Stimulated activated CD4-positive, alpha-beta T cell treated with anti-CD3 and anti-CD28 coated beads, TNF-alpha, amount 100 ng/mL, for 24 hours (primary cell): ENCODE measurements at places on chromosomes 1 and 21.
A peak's percentile ranks its signal among the peaks of the same experiment; 100 is the strongest.

DNA sequence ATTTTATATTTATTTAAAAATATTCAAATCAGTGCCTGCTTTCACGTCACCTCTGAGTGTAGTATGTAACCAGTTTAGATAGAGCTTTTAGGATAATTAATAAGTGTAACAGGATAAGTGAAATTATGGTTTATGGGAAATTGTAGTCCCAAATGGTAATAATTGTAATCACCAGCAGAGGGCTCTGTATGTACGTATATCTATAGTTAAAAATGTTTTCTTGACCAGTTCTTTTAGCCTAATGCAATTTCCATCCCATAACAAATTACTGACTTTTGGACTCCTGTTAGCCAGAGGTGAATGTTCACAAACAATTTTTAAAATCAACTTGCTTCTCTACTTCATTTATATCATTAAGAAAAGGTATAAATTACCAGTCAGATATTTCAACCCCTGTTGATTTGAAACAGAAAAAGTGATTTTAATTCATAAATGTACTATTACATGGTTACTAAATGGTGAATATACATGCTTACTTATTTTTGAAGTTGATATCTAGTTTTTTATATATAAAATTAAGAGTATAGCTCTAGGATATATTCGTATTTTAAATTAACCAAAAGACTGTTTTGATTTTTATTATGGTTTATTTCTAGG lies 25.3 kb downstream of the SLC30A7 start:
- DNase-seq = no peak

GRCh38 chr1:53678938-53679825 lies 59.8 kb downstream of the GLIS1 start:
- no peak for DNase-seq

GRCh38 chr1:214044438-214045214 lies 56.9 kb downstream of the PROX1 start:
- DNase-seq = no peak

- DNase-seq = no peak
These were observed 21.7 kb upstream of the LAMC2 start for GRCh38 chr1:183164340-183164739.

DNA sequence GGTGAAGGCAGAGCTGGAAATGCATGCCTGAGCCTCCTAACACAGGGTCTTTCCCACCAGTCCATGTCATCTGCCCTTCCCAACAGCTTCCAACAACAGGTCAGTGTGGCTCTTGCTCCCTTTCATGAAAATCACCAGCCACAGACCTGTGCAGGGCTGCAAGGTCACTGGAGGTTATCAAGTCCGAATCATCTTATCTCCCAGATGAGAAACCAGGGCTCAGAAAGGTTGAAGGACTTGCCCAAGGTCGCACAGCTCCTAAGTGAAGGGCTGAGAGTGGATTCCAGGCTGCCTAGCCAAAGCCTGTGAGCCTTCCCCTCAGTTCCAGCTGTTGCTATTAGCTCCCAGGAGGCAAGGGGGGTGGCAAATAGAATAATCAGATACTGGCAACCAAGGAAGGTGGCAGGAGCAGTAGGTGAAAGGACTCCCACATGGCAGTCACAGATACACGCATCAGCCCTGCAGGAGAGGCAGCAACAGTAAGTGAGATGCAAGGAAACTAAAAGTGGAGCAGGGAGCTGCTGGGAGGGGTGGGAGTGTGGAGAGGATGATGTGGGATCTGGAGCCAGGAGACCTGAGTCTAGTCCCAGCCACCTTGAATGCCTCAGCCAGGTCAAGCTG lies 74.2 kb downstream of the SSBP3 start:
- DNase-seq = no peak

- no peak for DNase-seq
These were observed 10.7 kb upstream of the DNMT3L start for GRCh38 chr21:44272284-44272858.

GRCh38 chr1:228736844-228737445 lies 1.7 kb downstream of the RHOU start:
- DNase-seq = no peak

- DNase-seq = no peak
These were observed 30.4 kb upstream of the CR2 start for GRCh38 chr1:207423560-207424292.

GRCh38 chr1:169102567-169102966 lies 3.9 kb upstream of the ATP1B1 start:
- no peak for DNase-seq

GRCh38 chr1:111903871-111904449 lies 85.5 kb downstream of the KCND3 start:
- DNase-seq = no peak

DNA sequence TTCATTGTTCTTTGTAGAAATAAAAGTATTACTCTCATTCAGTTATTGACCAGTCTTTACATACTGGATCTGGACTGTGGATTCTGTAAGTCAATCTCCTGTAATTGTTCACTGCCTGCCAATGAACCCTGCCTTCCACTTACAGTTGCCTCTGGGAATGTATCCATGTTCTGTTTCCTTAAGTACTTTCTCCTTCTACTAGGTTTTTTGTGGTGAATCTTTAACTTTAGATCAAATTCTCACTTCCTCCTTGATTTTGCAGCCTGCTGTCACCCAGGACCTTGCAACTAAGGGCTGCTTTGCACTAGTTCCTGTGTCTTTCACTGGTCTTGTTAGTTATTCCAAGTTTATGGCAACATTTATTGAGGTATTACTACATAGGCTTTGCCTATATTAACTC lies 28.2 kb upstream of the ANKRD13C start:
- DNase-seq = no peak

DNA sequence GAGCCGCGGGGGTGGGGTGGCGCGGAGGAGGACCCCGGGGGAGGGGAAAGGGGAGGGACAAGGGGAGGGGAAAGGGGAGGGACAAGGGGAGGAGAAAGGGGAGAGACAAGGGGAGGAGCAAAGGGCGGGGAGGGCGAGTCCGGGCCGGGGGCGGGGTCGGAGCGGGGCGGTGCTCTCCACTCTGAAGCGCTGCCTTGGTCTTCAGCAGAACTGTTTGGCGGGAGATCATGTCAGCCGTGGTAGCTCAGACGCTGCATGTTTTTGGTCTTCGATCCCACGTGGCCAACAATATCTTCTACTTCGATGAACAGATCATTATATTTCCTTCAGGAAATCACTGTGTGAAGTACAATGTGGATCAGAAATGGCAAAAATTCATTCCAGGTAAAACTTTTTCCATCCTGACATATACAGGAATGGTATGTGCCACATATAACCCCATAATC lies 420 bp downstream of the CFAP57 start:
- DNase-seq = peak; percentile 84

DNA sequence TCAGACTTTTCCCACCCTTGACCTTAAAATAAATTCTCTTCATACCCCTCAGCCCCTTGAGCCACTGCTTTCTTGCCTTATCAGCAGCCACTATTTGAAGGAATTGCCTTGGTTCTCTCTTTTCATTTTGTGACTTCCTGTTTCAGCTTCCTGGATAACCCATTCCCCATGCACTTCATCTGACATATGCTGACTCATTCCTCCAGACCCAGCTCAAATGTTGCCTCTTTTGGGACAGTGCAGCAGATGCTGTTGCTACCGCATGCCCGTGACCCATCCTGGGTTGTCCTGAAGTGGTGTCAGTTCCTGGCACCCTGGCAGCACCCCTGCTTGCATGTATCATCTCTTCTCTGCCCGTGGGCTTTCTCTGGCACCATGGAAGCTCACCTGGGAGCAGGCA lies 496.1 kb downstream of the PTPRU start:
- no peak for DNase-seq

GRCh38 chr1:3518256-3518655 lies 63.8 kb downstream of the ARHGEF16 start:
- no peak for DNase-seq

GRCh38 chr1:200336901-200337391 lies 72.9 kb downstream of the ZNF281 start:
- DNase-seq = no peak

DNA sequence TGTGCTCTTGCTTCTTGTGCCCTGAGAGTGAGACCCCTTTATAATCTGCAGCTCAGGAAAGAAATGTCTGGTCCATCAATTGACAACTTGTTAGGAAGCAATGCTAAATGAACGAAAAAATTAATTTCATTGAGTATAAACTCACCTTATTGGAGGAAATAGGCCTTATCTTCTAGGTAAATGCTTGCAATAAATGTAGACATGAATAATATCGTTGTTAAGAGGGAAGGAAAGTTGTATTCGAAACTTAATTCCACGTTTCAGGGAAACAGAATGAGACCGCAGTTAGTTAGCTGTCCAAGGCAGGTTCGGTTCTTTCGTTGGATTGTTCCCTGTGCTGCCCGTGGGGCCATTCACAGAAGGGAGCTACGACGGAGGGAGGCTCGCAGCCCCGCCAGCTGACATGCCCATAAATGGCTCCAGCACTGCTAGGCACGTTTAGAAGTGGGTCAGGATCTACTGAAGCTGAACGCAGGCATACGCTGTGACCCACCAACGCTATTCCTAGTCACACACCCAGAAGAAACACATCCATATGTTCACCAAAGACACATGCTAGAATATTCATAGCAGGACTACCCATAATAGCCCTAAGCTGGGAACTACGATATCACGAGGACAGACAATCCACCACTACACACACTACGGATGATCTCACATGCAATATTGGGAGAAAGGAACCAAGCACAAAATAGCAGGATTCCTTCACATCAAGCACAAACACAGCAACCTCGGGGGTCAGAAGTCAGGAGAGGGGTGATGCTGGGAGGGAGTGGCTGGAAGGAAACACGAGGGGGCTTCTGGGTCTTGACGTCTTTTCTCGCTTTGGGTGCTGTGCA lies 56.2 kb upstream of the LBR start:
- no peak for DNase-seq

GRCh38 chr1:245996811-245997210 lies 510.3 kb downstream of the SMYD3 start:
- DNase-seq = no peak

- no peak for DNase-seq
These were observed 3.3 kb downstream of the B3GALT2 start for GRCh38 chr1:193183019-193183627.

- no peak for DNase-seq
These were observed 19.8 kb downstream of the CCT8 start for GRCh38 chr21:29053656-29054055.

DNA sequence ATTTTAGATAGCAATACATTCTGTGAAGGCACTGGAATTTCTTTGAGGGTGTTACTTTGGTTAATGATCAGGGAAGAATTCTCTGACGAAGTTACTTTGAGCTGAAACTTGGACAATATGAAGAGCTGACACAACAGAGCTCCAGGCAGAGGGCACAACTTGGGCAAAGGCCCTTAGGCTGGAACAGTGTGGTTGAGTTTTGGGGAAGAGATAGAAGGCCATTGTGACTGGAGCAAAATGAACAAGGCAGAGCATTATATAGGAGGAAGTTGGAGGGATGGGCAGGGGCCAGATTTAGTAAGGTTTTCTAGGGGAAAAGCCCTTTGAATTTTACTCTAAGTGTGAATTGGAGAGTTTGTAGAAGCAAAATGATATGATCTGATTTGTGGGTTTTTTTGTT lies 30.9 kb downstream of the LMO4 start:
- DNase-seq = no peak

DNA sequence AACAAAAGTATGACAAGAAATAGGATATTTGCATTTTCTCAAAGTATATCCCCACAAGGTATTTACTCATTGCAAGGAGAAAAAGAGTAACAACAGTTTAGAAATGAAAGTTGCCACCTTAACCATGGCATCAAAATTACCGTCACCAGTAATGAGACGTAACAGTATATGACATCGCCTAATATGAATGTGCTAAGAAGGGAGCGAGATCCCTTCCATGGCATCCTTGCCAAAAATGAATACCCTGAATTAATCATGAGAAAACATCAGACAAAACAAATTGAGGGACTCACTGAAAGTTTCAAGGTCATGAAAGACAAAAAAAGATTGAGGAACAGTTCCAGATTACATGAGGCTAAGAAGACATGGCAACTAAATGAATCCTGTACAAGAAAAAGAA lies 78.9 kb upstream of the MROH9 start:
- no peak for DNase-seq

- DNase-seq = no peak
These were observed 156.8 kb upstream of the HOOK1 start for GRCh38 chr1:59657873-59658465.
